ENCODE measurements at places on chromosomes 6 and 20.
A peak's percentile ranks its signal among the peaks of the same experiment; 100 is the strongest.

- DNase-seq: no peak
These were observed 164.8 kb upstream of the CEP162 start for GRCh38 chr6:84392261-84392660.

DNA sequence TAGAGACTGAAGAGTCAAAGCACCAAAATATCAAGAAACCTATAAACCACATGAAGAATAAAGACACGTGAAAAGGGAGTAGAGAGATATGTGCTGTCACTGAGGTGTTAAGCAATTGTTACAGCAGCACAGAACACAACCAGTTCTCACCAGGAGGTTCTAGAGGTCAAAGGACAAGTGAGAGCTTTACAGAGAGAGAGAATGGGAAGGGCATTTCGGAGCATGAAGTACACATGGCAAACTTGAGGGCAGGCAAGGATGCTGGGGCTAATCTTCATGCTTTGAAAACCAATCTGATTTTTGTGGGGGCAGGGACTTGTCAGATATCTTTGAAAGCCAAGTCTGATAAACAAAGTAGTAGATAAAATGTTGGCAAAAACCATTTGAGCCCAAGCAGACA is 142.3 kb upstream of the NRSN1 start:
- DNase-seq: no peak

DNA sequence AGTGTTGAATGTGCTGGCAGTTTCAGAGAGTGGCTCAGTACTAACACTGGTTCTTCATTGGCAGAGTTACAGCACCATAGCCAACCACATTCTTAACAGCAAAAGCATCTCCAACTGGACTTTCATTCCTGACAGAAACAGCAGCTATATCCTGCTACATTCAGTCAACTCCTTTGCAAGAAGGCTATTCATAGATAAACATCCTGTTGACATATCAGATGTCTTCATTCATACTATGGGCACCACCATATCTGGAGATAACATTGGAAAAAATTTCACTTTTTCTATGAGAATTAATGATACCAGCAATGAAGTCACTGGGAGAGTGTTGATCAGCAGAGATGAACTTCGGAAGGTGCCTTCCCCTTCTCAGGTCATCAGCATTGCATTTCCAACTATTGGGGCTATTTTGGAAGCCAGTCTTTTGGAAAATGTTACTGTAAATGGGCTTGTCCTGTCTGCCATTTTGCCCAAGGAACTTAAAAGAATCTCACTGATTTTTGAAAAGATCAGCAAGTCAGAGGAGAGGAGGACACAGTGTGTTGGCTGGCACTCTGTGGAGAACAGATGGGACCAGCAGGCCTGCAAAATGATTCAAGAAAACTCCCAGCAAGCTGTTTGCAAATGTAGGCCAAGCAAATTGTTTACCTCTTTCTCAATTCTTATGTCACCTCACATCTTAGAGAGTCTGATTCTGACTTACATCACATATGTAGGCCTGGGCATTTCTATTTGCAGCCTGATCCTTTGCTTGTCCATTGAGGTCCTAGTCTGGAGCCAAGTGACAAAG is 17.0 kb upstream of the ADGRF4 start:
- DNase-seq: no peak

GRCh38 chr6:113149511-113149910 is 707.6 kb upstream of the MARCKS start:
- DNase-seq: no peak

DNA sequence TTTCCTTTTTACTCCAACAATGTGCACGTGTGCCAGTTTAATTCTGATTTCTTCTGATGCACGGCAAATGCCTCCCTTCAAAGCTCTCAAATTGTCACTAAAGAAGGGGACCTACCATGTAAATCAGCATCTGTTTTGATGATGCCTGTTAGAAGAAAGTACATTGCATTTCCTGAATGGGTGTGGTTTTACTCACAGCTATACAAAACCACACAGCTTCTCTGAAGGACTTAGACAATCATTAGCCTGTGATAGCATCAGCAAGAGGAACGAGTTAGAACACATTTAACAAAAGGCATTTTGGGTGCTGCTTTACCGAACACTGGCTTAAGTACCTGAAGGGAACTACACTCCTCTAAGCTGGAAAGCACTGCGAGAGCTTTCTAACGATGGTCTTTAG is 109.4 kb downstream of the ATXN1 start:
- DNase-seq: no peak

- no peak for DNase-seq
These were observed 29.0 kb upstream of the BCLAF1 start for GRCh38 chr6:136318676-136319075.

GRCh38 chr20:32339116-32339515 is 19.0 kb upstream of the ASXL1 start:
- DNase-seq: no peak

GRCh38 chr20:46283426-46284039 is 24.8 kb downstream of the CDH22 start:
- DNase-seq: no peak

- peak; percentile 34 for DNase-seq
These were observed 130.9 kb downstream of the PAX1 start for GRCh38 chr20:21836346-21836745.

DNA sequence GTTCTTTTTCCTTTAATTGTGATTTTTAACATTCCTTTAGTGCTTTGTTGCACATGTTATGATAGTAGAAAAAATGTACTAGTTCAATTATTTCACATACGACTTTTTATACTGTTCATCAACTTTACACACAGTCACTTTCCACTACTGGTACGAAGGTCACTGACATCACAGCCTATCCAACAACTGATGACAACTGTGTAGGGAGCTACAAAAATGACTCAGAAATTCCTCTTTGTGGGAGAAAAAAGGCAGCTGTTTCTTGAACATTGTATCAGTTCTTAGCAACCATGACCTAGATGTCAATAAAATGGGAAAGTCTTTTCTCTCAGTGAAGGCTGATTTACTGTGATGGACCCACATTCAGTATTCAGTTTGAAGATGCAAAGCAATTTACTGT is 7.0 kb upstream of the ID4 start:
- no peak for DNase-seq

- no peak for DNase-seq
These were observed 135.6 kb downstream of the EYA4 start for GRCh38 chr6:133376743-133377142.

GRCh38 chr6:97316978-97317377 is 34.0 kb upstream of the MMS22L start:
- DNase-seq: no peak

DNA sequence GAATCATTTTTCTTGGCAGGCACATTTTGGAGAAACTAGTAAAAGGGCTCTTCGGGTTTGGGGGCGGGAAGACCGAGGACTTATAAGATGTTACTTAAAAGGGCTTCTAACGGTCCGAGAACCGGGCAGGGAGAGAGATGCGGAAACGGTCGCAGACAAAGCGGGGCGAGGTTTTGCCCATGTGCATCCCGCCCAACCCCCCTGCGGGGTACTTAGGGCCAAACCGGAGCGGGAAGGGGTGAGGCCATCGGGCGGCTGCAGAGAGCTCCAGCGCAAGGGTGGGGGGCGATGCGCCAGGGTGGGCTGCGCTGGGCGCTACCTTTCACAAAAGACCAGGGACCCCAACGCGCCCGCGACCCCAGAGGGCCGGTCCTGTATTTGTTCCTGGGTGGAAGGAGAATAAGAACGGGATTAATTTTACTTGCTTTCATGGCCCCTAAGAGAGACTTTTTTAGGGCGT is 616 bp downstream of the TUBB start:
- peak; percentile 55 for DNase-seq

DNA sequence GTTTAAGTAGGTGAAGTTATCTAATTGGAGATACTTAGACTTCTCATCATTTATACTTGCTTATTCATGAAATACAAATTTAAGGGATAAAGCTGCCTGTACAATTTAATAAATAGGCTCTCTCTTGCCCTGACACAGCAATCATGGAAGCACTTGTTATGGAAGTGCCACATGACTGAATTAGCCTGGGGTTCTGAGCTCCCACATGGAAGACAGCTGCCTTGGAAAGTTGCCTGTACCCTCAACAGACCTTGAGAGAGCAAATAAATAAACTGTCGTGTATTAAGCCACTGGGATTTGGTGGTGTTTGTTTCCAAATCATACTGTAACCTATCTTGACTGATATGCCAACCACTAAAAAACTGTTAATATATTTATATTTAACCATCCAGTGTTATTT is 87.0 kb upstream of the RSPO3 start:
- no peak for DNase-seq
